ENCODE measurements at places on chromosomes 11 and 22. TPM values are rescaled to one million over a fixed set of nuclear protein-coding genes. Genes with fewer than 3 reads are reported as not detected.

DNA sequence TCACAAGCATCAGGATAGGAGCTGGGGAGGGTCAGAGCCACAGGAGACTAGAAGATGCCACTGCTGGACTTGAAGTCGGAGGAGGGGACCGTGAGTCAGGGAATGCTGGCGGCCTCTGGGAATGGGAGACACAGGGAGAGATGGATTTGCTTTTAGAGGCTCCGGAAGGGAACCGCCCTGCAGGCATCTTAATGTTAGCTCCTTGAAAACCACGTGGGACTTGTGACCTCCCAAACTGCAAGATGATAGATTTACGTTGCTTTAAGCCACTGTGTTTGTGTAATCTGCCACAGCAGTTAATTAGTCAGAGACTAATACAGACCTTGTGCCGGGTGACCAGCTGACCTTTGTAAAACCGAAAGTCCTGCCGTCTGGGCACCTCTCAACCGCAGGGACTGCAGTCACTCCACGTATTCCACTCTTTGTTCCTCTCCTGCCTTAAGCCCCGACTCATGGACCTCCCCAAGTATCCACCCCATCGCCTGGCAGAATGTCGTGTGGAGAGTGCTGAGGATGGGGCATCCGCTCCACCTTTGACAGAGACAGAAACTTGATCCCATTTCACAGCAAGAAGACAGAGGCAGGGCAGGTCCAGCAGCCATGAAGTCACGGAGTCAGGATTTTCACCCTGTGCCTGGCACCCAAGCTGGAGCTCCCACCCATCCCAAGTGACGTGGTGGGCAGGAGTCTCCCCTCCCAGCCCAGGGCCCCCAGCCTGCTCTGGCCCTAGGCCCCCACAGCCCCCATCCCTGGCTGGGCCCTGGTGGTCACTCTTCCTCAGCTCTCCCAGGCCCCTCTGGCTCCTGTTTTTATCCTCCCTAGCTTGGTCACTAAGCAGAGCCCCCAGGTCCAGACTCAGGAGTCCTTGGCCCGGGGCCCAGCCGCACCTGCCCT lies 19.4 kb upstream of the CTSD start:
- no peak for DNase-seq

DNA sequence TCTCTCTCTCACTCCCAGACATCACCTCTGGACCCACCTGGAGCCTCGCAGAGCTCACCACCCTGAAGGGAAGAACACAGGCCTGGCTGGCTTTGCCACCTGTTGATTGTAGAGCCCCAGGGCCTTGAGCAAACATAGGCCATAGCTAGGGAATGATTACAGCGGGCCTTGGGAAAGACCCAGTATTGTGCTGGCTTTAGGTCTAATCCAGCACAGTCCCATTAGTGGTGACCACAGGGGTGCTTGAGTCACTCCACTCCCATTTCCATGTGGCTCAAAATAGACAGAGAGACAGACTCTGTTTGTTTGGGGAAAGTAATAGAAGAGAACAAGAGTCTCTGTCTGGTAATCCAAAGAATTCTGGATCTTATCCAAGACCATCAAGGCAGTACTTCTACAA lies 42.7 kb upstream of the FAM181B start:
- no peak for DNase-seq

GRCh38 chr11:47672283-47672730 lies 29.9 kb upstream of the MTCH2 start:
- no peak for DNase-seq

- DNase-seq, result no peak
These were observed 9.7 kb downstream of the ARHGEF17 start for GRCh38 chr11:73317803-73318202.

DNA sequence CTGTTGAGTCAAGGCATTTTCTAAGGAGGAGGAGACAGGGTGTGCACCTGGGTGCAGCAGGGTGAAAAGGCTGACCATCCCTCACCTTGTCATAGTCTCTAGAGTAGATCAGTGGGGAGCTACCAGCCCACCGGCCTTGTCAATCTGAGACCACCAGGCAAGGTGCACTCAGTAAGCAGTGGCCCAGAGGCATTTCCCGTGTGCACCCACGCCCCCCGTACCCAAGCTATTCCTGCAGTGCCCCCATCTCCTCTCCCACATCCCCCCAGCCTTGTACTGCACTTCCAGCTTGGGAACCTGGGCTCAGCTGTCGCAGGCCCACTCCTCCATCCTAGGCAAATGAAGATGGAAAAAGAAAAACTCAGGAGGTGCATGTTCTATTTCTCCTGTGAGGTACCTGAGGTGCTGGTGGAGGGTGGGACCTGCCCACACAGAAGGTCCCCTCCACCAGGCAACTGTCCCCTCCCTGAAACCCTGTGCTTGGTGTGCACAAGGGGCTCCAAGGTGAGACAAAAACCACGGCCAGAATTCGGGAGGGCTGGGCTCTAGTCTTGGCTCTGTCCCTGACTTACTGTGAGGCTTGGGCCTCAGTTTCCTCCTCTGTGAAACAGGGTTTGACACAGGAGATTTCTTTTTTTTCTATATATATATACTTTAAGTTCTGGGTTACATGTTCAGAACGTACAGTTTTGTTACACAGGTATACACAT lies 8.4 kb downstream of the P2RY2 start:
- no peak for DNase-seq

- DNase-seq, result no peak
These were observed 681.4 kb upstream of the TENM4 start for GRCh38 chr11:80122211-80122610.

DNA sequence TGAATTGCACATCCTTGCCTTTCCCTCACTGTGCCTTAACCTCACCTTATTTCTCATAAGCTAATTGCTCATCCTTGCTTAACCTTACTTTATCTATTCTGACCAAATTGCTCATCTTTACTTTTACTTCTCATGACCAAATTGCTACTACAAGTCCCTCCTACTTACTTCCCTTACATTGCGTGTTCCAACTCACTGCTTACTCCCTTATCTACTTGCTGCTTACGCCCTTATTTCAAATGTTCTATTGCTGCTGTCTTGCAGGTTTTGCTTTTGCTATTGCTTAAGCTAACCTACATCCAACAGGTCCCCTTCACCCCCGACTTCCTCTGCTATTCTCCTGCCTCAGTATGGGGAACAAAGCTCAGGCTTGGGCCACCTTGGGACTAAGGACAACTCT lies 8.0 kb downstream of the OR8B2 start:
- DNase-seq, result no peak

DNA sequence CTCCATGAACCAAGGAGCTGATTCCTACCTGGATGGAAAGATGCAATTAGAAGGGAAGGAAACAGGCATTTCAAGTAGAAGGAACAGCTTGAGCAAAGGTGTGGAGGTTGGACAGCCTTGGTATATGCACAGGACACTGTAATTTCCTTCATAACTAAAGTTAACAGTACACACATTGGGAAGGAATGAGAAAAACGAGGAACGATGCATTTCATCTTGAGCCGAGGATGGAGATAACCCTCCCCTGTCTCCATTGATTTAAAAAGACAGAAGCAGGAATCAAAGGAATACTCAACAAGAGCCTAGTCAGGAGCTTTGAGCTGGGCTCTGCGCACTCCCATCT lies 2.3 kb upstream of the PRG2 start:
- no peak for DNase-seq

GRCh38 chr11:8596504-8597046 lies 2.5 kb upstream of the STK33 start:
- DNase-seq, result no peak

GRCh38 chr11:129352676-129353075 lies 23.0 kb upstream of the BARX2 start:
- no peak for DNase-seq

GRCh38 chr11:121435551-121436511 lies 16.3 kb upstream of the SORL1 start:
- no peak for DNase-seq

The ESAM gene
- total RNA-seq, result 0.75 TPM

The ST14 gene
- not detected for total RNA-seq

The MMP27 gene
- not detected for total RNA-seq

The TENM4 gene
- total RNA-seq, result not detected
